T47D (cell line): ENCODE measurements at places on chromosomes 6 and 20.

- no peak for DNase-seq
These were observed 790 bp downstream of the TOX2 start for GRCh38 chr20:43915211-43916072.

DNA sequence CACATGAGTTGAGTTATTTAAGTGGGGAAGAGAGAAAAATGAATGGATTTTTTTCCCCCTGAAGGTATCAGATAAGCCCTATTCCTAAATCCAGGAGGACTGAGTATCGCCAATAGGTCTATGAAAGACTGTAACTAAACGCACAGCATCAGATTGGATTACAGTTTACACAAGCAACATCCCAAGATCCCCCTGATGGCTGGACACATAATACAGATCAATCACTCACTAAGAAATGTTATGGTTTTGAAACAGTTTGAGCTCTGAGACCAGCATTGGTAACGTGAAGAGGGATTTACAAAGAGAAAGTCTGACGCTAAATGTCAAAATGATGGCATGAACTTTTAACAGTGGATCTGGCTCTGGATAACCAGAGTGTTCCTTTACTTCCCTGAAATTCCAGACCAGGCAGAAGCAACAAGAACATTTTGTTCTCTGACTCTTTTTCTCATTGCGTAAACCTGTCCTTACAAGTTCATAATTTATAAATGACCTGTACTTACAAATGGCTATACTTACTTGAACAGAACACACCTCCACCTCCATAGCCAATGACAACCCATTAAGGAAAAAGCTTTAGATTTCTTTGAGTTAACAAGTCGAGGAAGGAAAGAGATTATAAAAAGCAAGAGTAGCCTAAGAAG, 131.8 kb upstream of the BEND3 start:
- no peak for DNase-seq

- DNase-seq, result no peak
These were observed 21.2 kb downstream of the CCN2 start for GRCh38 chr6:131929976-131930375.

GRCh38 chr6:43950731-43951062, 176.6 kb downstream of the MRPL14 start:
- DNase-seq, result no peak

DNA sequence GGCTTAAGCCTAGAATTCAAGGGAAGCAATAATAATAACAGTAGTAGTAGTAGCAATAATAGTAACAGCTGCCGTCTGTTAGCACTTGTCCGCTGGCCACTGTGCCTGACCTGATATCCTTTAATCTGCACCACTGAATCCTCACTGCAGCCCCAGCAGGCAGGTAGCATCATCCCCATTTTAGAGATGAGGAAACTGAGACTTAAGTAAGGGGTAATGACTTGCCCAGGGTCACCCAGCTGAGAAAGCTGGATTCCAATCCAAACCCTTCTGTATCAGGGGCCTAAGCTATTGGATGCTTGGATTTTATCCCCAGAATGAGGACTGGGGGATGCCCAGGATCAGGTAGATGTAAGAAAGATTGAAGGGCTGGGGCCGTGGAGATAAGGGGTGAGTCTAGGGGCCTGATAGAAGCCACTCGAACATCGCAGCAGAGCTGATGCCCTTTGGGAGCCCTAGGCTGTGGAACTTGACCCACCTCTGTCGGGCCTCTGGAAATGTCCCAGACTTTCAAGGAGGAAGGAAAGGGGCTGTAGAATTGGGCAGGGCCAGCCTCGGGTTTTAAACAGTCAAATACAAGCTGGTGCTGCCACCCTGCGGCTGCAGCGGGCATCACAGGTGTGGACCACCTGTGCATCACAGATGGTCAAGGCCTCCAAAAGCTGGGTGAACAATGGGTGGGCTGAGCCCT, 102.1 kb upstream of the MYL9 start:
- peak; percentile 81 for DNase-seq

DNA sequence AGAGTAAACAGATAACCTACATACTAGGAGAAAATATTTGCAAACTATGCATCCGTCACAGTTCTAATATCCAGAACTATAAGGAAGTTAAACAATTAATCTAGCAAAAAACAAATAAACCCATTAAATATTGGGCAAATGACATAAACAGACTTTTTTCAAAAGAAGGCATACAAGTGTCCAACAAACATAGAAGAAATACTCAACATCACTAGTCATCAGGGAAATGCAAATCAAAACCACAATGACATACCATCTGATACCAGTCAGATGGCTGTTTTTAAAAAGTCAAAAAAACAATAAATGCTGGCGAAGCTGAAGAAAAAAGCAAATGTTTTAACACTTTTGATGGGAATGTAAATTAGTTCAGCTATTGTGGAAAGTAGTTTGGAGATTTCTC, 1117.7 kb upstream of the MAP3K7 start:
- DNase-seq, result no peak

DNA sequence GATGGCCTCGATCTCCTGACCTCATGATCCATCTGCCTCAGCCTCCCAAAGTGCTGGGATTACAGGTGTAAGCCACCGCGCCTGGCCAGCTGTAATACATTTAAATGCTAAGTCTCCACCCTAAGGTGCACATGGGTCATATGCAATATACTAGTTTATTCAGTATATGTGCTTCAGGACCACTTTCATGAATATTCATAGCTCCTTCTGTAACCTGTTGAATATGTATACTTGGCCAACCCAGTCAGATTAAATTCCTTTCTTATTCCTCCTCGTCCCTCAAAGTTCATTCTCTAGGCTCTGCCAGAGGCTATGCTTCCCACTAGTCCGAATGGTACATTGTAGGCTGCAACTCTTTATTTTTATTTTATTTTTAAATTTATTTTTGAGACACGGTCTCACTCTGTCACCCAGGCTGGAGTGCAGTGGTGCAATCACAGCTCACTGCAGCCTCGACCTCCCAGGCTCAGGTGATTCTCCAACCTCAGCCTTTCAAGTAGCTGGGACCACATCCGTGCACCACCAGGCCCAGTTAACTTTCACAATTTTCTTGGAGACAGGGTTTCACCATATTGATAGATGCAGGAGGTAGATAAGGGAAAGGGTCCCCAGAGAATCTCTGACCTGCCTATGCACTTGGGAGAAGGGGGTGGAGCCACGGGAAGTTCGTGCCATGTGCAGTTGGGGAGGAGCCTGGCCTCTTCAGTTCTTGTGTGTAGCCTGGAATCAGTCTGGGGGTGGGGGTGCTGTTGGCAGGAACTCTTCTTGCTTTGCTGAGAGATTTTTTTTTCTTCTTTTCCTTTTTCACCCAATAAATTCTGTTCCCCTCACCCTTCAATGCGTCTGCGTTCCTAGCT, 41.3 kb upstream of the DDR1 start:
- no peak for DNase-seq

GRCh38 chr6:136643850-136644596, 93.8 kb upstream of the MAP7 start:
- peak; percentile 35 for DNase-seq

DNA sequence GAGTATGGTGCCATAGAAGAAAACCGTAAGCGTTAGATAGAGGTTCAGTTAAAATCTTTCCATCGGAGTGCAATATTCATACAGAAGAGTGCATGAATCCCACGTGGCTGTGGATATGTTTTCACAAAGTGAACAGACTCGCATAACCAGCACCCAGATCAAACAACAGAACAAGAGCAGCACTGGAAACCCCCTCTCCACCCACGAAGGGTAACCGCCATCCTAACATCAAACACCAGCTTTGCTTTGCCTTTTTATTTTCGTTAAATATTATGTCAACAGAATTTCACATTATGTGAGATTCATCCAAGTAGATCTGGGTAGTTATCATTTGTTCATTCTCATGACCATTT, 4.7 kb downstream of the GTSF1L start:
- DNase-seq, result no peak

DNA sequence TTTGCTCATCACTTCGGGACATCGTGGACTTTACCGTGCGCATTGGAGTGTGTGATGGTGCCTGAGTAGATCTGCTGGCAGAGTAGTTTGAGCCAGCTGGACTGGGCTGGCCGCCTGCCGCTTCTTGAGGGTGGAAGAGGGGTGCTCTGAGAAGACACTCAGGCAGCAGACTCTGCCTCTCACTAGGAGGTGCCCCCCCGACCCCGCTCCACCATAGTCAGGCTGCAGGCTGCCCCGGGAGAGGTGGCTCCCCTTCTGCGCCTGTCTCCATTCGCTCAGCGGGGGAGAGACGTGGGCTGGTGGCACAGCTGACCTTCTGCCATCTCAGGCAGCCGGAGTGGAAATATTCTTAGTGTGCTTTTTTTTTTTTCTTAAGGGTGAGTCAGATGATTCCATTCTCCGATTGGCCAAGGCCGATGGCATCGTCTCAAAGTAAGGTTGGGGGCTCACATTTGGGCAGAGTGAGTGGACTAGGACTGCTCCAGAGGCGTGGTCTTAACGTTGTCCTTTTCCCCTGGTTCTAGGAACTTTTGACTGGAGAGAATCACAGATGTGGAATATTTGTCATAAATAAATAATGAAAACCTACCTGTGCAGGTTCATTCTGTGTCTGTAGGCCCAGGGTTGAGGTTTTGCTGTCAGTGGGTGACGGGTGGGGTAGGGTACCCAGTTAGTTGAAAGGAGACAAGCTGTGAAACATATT, 1.2 kb downstream of the RPS21 start:
- no peak for DNase-seq

DNA sequence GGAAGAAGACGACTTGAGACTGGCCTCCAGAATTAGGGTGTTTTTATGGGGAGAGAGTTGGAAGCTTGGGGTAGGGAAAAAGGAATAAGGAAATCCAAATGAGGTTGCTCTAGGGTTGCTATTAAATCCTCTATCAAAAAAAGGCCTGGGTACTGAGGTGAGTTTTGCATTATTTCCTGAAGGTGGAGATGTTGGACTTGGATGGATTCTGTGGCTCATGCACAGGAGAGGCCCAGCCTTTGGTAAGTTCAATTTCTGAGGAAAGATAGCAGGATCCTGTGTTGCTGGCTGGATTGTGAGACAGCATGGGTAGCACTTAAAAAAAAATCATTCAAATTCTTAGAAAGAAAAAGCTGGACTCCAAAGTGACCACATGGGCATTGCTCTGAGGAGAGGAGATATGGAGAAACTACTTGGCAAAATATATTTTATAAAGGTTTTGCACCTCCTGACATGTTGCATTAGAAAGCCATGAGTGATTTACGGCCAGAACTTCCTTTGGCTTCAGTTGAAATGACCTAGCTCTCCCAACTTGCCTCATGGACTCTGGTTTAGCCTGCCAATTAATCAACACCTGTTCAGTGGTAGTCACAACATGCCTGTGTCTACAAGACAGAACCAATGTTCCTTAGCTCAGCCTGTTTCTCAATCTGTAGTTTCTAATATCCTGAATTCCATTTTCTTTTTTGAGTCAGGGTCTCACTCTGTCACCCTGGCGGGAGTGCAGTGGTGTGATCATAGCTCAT, 152.1 kb upstream of the RALGAPA2 start:
- DNase-seq, result peak; percentile 55

DNA sequence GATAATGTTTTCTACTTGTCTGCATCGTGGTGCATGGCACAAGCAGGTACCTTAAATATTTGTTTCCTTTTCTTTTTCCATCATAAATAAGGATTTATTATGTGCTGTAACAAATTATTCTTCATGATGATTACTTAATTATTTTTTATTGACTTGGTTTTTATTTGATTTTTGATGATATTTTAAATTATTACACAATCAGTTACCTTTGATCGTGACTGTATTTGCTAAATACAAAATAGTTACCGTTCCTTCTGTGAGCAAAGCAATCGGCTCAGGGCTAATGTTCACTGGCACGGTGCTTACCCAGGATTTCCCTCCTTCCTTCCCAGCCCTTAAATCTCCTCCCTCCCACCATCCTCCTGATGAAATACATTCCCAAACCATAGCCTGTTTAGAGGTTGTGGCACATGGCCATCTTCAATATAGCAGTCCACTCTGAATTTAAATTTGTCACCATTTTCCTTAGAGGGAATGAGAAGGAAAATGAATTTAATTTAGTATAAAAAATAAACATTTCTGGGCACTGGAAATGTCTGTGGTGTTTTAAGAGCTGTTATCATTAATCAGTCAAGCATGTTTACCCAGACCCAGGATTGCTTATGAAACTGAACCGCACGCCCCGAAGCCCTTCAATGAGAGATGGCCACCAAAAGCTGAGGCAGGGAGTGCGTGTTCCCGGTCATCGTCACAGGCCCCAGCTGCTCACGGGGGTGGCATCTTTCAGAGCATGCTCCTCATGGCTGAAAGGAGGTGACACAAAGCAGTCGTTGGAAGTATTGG, 23.0 kb upstream of the EXOC2 start:
- no peak for DNase-seq

GRCh38 chr6:11433860-11434259, 103.7 kb upstream of the TMEM170B start:
- no peak for DNase-seq

GRCh38 chr20:4717816-4718570, 3.7 kb upstream of the PRND start:
- DNase-seq, result no peak

- DNase-seq, result peak; percentile 25
These were observed 217.6 kb upstream of the HDDC2 start for GRCh38 chr6:125519367-125519766.

- no peak for DNase-seq
These were observed 125.1 kb downstream of the TOX2 start for GRCh38 chr20:44039741-44040140.

DNA sequence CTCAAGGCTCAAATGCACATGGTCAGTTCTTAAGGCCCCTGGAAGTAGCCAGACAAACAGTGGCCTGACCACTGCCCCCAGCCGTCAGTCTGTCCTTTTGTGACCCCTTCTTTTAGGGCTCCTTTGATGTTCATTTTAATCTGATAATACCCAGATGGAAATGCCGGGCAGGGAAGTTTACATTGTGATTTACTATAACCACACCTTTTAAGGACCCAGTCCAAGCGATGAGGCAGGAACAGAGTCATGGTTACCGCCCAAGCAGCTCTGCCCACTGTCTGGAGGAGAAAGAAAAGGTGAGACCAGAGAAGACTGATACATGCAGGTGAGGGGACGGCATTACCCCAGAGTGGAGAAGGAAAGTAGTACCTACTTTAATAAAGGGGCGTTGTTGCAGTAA, 110.6 kb downstream of the PLEKHG1 start:
- DNase-seq, result no peak
